ENCODE measurements at places on chromosomes 12 and 14.

DNA sequence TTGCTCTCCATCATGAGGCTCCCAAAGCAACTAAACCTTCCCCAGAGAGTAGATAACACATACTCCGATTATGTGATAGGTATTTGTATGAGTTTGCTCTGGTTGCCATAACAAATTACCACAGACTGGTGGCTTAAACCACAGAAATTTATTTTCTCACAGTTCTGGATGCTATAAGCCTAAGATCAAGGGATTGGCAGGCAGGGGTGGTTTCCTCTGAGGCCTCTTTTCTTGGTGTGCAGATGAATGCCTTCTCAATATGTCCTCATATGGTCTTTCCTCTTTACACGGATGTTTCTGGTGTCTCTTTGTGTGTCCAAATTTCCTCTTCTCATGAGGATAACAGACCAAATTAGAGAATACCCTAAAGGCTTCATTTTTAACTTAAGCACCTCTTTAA lies 285.8 kb upstream of the GRIP1 start:
- peak; percentile 47 for DNase-seq

- no peak for DNase-seq
These were observed 157.9 kb downstream of the ZNF664 start for GRCh38 chr12:124130691-124131591.

DNA sequence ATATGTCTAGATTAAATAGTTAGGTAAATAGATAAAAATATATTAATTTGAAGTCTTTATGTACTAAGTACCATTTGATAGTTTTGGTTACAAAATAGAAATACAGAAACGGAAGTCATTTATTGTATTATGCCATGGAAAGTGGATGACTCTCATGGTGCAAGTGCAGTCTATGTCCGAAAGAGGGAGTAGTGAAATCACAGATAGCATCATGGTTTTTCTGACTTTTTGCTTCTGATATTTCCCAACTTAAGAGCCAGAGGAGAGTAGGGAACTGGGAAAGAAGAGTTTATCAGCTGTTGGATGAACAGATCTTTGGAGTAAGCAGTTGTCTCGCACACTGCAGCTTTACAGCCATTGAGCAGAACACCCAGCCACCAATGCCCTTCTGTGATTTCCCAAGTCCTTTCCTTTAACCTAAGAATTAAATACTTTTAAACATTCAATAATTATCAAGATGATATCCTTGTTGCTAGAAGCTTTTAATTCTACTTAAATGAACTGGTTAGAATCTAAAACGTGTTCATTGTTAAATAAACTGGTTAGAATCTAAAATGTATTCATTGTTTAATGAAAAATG lies 18.4 kb upstream of the SRGAP1 start:
- peak; percentile 64 for DNase-seq

GRCh38 chr12:103317220-103317619 lies 178.5 kb downstream of the C12orf42 start:
- DNase-seq: no peak

DNA sequence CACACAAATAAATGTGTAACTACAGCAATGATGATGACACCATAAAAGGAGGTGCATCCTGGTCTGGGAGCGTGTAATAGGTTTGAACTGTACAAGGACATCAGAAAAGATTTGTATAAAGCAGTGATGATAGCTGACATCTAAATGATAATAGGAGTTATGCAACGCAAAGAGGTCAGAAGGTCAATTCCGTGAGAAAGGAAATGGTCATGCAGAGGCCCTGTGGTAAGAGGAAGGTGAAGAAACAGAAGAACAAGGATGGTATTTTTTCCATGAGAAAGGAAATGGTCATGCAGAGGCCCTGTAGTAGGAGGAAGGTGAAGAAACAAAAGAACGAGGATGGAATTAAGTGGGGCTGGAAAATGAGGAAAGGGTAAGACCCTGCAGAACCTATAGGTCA lies 106.7 kb upstream of the TMPO start:
- DNase-seq: no peak

GRCh38 chr14:81453166-81453766 lies 53.1 kb upstream of the STON2 start:
- DNase-seq: peak; percentile 55

DNA sequence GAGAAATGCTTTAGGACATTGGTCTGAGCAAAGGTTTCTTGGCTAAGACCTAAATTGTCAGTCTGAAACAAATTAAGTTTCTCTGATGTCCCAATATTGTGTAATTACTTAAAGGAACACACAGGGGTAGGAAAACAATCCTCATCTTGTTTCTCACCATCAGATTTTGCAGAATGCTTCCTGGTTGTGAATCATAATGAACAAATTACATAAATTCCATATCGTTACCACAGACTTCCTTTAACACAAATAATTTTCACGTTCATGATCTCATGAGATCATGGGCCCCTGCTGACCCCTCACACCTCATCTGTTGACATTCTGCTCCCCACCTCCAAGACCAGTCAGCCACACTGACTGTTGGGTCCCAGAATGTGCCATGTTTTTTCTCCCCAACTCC lies 194.1 kb downstream of the MON2 start:
- DNase-seq: peak; percentile 79

- DNase-seq: no peak
These were observed 7.7 kb upstream of the TDG start for GRCh38 chr12:103957865-103958388.

DNA sequence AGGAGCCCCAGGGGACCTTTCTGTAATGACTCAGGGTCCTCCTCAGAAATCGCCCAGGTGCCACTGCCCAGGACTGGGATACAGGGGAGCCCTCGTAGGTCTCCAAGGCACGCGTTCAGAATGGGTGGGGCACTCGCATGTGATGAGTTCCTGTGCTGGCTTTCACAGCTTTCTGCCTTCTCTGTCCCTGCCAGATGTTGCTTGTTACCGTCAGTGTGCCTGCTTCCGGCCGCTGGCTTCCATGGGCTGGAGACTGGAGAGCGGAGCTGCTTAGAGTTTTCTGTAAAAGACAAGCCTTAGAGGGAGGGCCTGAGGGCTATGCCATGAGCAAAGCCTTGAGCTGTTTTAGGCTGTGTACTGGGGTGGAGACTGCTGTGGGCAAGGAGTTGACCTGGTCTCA lies 75.0 kb upstream of the SLC24A4 start:
- no peak for DNase-seq

DNA sequence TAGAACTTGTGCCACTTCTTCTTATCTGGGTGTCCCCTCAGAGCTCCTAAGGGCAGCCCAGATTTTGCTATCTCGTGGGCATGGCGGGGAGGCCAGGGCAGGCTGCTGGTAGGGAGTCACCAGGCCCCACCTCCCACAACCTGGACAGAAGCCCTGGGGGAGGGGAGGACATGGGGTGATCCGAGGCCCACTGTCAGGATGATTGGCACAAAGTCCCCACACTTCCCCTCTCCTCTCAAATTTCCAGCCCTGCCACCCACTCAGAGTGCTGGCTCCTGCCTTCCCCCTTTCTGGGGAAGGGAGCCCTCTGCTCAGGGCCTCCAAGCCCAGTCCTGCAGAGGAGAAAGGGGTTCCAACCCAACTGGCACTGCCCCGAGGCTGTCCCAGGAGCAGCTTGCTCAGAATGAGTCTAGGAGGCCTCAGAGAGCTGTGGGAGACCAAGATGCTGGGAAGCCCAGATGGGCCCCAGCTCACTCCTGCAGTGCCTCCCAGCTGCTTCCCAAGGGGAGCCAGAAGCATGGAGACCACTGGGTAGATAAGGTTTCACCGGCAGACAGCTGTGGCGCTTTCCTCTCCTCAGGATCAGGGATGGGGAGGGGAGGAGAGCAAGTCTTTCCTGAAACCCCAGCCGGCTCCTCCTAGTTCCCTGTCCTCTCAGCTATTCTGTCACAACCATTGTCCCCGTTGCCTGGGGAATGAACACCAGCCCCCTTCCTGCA lies 82.8 kb downstream of the B4GALNT3 start:
- no peak for DNase-seq

GRCh38 chr12:61797266-61797665 lies 462.9 kb upstream of the USP15 start:
- DNase-seq: no peak

DNA sequence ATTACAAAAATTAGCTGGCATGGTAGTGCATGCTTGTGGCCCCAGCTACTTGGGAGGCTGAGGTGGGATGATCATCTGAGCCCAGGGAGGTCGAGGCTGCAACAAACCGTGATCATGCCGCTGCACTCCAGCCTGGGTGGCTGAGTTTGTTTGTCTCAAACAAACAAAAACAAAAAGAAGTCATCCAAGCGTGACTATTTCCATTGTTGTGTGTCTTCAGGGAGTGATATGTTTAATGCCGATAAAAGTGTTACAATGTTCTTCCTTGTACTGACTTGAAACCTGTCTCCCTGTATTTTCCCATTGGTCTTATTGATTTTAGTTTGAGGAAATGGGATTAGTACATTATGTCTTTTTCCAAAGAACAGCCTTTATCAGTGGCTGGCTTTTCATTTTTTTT lies 75.6 kb upstream of the USP44 start:
- DNase-seq: no peak

- DNase-seq: no peak
These were observed 84.5 kb downstream of the PITPNM2 start for GRCh38 chr12:123066384-123066710.

DNA sequence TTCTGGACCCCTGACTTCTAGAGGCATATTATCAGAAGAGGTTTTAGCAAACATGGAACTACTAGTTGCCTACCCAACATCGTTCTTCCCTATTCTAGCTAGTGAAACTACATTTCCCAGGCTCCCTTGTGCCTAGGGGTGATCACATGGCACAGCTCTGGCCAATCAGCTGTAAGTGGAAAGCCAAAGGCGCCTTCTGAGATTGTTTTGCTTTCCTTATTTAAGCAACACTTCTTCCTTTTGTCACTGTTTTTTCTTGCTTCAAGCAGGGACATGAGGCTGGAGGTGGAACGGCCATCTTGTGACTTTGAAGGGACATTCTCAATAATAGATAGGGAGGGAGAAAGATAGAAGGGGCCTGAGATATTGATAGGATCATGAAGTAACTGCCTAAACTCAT lies 136.7 kb downstream of the ZNF664 start:
- DNase-seq: no peak

DNA sequence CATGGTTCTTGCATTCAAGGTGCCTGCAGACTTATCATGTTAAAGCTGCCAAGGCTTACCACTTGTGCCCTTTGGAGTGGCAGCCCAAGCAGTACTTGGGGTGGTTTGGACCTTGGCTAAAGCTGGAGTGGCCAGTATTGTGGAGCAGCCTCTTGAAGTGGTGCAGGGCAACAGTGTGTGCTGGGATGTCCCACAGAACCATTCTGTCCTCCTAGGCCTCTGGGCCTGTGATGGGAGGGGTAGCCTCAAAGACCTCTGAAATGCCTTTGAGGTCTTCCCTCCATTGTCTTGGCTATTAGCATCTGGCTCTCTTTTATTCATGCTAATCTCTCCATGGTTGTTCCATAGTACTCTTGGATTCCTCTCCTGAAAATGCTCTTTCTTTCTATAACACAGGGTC lies 78.2 kb upstream of the SLC24A4 start:
- DNase-seq: no peak

- no peak for DNase-seq
These were observed 185.1 kb downstream of the AKAP6 start for GRCh38 chr14:32514236-32514635.

GRCh38 chr12:8075935-8076334 lies 6.1 kb upstream of the NECAP1 start:
- DNase-seq: no peak

GRCh38 chr14:36085861-36086260 lies 90.7 kb downstream of the PTCSC3 start:
- no peak for DNase-seq

DNA sequence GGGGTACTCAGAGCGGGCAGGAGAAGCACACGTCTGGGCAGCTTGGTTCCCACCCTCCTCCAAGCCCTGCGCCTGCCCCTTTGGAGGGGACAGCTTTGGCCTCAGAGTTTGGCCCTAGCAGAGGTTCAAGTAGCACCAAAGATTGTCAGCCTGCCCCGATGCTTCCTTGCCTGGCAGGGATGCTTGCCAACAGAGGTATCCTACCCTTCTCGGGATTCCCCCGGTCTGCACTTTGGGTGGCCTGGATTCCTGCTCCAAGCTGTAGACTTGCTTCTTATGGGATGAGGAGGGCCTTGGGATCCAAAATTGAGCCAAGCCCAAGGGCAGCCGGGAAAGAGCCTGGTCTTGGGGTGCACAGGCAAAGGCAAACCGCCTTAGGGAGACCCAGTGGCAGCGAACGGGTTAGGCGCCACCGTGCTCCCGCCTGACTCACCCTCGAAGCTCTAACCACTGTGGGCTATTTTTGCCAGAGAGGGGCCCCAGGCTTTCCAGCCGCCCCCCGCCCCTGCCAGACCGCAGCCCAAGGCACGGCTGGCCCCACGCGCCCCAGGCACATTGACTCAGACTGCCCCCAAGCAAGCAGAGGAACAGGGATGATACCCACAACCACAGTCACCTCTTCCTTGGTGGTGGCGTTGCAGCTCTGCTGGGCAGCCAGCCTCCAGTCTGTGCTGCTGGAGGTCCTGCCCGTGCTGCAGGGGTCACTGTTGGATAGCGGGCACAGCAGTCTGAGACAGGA lies 847 bp upstream of the WNT10B start:
- DNase-seq: peak; percentile 57

DNA sequence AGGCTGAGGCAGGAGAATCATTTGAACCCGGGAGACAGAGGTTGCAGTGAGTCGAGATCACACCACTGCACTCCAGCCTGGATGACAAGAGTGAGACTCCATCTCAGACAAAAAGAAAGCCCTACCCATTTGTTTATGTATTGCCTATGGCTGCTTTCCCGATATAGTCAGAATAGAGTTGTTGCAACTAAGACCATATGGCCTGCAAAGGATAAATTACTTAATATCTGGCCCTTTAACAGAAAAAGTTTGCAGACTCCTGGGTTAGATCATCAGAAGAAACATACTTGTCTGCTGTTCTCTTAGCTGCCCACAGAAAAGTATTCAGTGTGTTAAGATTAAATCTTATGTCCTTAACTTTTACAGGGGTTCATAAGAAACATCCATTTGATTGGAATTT lies 122.4 kb upstream of the VASH1 start:
- no peak for DNase-seq

- DNase-seq: peak; percentile 63
These were observed 51.1 kb upstream of the CRACR2A start for GRCh38 chr12:3803865-3804472.

GRCh38 chr12:52184813-52185212 lies 7.0 kb downstream of the KRT80 start:
- no peak for DNase-seq

GRCh38 chr12:10779103-10779502 lies 23.3 kb downstream of the TAS2R7 start:
- DNase-seq: no peak

GRCh38 chr14:99677231-99678140 lies 6.6 kb upstream of the CYP46A1 start:
- DNase-seq: no peak

GRCh38 chr12:60760965-60761364 lies 1165.1 kb downstream of the SLC16A7 start:
- DNase-seq: no peak

DNA sequence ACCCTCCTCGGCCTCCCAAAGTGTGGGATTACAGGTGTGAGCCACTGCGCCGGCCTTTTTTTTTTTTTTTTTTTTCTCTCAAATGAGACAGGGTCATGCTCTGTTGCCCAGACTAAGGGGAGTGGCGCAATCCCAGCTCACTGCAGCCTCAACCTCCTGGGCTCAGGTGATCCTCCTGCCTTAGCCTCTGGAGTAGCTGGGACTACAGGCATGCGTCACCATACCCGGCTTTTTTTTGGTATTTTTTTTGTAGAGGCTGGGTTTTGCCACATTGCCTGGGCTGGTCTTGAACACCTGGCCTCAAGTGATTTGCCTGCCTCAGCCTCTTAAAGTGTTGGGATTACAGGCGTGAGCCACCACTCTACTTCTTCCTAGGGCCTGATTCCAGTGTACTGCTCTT lies 18.7 kb downstream of the FUT8 start:
- DNase-seq: no peak

Data from fibroblast of upper back skin (primary cell).